Activated CD4-positive, alpha-beta T cell treated with anti-CD3 and anti-CD28 coated beads for 4 hours (primary cell): ENCODE measurements at places on chromosomes 16 and 17.

GRCh38 chr16:14249291-14250032 is 178.3 kb downstream of the MRTFB start:
- DNase-seq: peak; percentile 59

GRCh38 chr17:29167393-29168078 is 12.7 kb downstream of the MYO18A start:
- no peak for DNase-seq

DNA sequence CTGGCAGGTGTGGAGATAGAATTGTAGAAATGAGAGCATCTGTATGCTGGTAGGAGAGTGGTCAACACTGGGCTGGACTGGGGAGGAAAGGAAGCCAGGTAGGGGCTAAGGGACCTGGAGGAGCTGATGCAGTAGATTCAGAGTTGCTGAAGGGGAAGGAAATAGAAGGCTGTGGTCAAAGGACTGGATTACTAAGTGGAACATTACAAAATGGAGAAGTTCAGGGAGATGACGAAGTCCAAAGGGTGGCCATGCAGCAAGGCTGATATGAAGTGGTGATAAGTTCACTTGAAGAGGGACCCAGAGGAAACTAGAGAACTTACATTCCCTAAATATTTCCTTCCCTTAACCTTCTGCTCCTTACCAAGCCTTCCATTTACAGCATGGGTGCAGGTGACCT is 8.6 kb upstream of the CCL2 start:
- DNase-seq: no peak

- DNase-seq: no peak
These were observed 15.7 kb upstream of the MSI2 start for GRCh38 chr17:57240648-57241047.

GRCh38 chr17:76553178-76553908 is 13.5 kb downstream of the PRCD start:
- DNase-seq: no peak

GRCh38 chr16:79601092-79601930 is 774 bp upstream of the MAF start:
- DNase-seq: peak; percentile 31

GRCh38 chr16:53090591-53091411 is 36.0 kb downstream of the CHD9 start:
- DNase-seq: no peak

DNA sequence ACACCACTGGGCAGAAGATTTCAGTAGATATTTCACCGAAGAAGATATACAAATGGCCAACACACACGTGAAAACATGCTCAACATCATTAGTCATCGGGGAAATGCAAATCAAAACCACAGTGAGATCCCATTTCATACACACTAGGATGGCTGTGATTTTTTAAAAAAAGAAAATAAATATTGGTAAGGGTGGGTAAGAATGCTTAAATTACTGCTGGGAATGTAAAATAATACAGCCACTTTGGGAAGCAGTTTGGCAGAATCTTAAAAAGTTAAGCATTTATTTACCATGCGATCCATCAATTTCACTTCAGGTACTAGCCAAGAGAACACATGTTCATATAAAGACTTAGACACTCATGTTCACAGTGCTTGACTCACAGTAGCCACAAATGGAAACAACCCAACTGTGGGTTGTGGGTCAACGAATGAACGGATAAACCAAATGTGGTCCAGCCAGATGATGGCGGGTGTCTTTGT is 6.5 kb upstream of the C16orf74 start:
- DNase-seq: no peak

DNA sequence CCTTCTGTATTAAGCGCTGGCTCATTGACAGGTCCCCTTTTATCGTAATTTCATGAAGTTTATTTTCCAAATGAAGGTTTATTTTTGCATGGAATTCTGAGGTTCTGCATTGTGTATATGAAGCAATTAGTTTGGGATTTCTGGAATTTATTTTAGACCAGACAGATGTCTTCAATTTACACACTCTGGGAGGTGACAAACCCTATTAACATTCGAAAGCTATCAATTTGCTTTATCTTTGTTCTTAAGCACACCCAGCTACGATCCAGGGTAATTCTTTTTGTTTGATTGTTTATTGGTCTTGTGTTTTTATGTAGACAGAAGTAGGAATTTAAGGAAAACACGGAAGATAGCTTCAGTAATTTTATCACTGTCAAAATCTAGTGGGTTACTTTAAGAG is 264.6 kb downstream of the HS3ST3A1 start:
- no peak for DNase-seq

GRCh38 chr16:5393070-5393469 is 295.5 kb upstream of the EEF2KMT start:
- no peak for DNase-seq

DNA sequence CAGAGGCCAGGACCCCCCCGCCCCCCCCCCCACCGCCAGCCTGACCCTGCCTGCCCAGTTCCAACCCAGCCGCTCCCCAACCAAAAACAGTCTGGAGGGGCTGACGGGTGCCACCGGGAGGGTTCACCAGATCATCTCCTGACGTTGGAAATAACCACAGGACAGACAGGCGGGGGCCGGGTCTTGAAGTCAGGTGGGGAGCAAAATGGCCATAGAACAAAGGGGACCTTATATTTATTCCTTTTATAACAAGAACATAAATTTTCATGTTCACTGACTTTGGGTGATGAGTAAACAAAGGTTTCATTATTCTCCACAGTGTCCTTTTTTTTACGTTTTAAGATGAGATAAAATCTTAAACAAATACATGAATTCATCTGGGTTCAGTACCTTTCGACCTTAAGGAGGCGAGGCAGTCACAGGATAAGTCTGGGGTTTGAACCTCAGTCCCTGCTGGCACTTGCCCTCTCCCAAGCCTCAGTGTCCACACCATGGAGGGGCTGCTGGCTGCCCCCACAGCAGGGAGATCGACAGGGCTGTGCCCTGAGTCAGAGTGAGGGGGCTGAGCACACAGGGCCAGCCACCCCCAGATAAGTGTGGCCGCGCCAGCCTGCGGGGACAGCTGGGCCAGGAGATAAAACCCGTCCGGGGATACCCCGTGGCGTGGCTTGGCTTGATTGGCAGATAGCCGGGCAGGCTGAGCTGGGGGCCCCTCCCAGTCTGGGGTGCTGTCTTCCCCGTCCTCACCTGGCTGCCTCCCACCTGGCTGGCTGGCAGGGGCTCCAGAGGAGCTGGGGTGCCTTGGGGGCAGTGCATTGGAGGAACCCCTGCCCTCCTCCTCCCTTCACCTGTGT is 15.0 kb downstream of the SLC7A5 start:
- DNase-seq: no peak

DNA sequence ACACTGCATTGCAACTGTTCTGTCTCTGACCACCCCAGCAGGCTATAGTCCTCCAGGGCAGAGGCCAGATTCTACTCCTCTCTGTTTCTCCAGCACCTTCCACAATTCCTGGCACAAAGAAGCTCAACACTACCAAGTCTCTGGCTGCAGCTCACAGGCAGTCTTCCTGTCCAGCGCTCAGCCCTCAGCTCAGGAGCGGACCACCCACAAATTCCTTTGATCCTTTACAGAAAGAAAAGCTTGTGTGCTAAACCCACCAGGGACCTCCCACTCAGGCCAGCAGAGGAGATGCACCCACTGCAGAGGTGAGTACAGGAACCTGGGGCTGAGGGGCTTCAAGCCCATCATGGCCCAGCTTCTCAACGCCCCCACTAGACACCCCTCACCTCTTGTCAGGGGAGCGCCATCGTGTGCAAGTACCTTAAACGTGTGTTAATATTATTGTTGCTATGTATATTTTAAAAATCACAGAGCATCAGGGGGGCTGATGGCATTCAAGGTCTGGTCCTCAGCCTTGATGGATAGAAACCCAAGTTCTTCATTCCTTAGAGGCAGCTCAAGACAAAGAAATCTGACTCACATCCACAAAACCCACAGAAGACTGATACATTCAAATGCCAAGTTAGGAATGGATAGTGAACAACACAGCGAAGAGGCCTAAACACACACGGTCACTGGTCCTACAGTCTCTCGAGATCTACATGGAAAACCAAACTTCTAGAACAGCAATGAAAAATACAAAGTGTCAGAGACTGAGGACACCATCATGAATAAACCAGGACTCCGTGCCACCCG is 8.4 kb downstream of the HSDL1 start:
- DNase-seq: no peak

- DNase-seq: no peak
These were observed 41.2 kb downstream of the TTC19 start for GRCh38 chr17:16040710-16041251.

- no peak for DNase-seq
These were observed 2.9 kb downstream of the ARHGEF15 start for GRCh38 chr17:8312726-8313600.

- no peak for DNase-seq
These were observed 30.5 kb upstream of the SLC5A10 start for GRCh38 chr17:18921485-18921884.
